Activated CD8-positive, alpha-beta memory T cell treated with anti-CD3 and anti-CD28 coated beads, Interleukin-2, amount 10 ng/mL, durations not matched to agents 7 days and 5 days (primary cell): ENCODE measurements at places on chromosomes 7 and 10. TPM values are rescaled to one million over a fixed set of nuclear protein-coding genes. Genes with fewer than 3 reads are reported as not detected.

GRCh38 chr7:85061456-85061855 lies 125.4 kb downstream of the SEMA3D start:
- no peak for DNase-seq
- no peaks in the 10 kb centered on the region for H3K4me1 ChIP-seq
- no peak overlapping the region for H3K4me3 ChIP-seq
- H3K36me3 ChIP-seq, result no peaks in the 10 kb centered on the region

GRCh38 chr10:133324198-133324792 lies 12.4 kb downstream of the CALY start:
- H3K27me3 ChIP-seq, result peaks cover 44% of the 10 kb centered on the region
- H3K4me3 ChIP-seq, result no peak overlapping the region
- peaks cover 5% of the 10 kb centered on the region for H3K4me1 ChIP-seq
- H3K27ac ChIP-seq, result no peak overlapping the region
- DNase-seq, result peak; percentile 74

DNA sequence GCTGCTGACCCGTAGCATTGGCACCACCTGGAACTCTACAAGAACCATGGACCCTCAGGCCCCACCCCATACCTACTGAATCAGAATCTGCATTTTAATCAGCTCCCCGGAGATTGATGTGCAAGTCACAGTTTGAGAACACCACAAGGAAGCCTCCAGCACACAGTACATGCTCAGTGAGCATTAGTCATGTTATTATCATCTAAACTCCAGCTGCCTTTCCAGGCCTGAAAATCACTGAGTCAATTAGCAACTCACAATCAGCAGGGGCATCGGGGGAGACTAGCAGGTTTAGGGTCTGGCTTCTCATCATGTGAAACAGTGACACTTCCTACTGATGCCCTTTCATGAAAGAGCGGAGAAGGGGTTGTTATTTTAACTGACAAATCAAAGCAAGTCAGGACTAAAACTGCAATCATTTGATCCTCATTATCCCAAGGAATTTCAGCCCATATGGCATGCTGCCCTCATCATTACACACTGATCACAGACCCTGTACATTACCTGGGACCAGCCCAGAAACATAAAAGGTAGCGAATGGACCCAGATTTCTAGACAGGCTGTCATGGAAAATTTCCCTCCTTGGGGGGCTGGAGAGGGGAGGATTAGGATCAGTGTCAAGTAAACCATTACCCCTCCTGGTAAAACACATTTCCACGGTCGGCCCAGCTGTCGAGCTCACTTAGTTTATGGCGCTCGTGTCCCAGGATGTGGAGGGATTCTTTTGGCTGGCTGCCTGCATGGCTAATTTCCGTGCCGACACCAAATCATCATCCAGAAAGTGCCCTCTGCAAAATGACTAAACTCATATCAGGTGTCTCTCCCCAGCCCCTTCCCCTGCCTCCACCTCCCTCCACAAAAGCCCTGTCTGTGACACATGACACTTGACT lies 122.8 kb downstream of the PRLHR start:
- DNase-seq, result peak; percentile 25
- H3K36me3 ChIP-seq, result no peaks in the 10 kb centered on the region

- no peak overlapping the region for H3K4me3 ChIP-seq
- peaks cover 41% of the 10 kb centered on the region for H3K27me3 ChIP-seq
- DNase-seq, result no peak
- peaks cover 16% of the 10 kb centered on the region for H3K36me3 ChIP-seq
Observed at GRCh38 chr10:29656451-29656992, 21.8 kb upstream of the SVIL start.

- no peak overlapping the region for H3K4me3 ChIP-seq
- H3K36me3 ChIP-seq, result peaks cover 36% of the 10 kb centered on the region
- H3K27me3 ChIP-seq, result no peaks in the 10 kb centered on the region
- no peak overlapping the region for H3K27ac ChIP-seq
- DNase-seq, result no peak
Observed at GRCh38 chr10:27536437-27536836, 32.3 kb downstream of the RAB18 start.

- peaks cover 39% of the 10 kb centered on the region for H3K4me1 ChIP-seq
- peak overlapping the region; percentile 70 for H3K27ac ChIP-seq
- H3K4me3 ChIP-seq, result no peak overlapping the region
- no peaks in the 10 kb centered on the region for H3K36me3 ChIP-seq
Observed at GRCh38 chr10:31136930-31137885, 105.5 kb upstream of the ZNF438 start.

DNA sequence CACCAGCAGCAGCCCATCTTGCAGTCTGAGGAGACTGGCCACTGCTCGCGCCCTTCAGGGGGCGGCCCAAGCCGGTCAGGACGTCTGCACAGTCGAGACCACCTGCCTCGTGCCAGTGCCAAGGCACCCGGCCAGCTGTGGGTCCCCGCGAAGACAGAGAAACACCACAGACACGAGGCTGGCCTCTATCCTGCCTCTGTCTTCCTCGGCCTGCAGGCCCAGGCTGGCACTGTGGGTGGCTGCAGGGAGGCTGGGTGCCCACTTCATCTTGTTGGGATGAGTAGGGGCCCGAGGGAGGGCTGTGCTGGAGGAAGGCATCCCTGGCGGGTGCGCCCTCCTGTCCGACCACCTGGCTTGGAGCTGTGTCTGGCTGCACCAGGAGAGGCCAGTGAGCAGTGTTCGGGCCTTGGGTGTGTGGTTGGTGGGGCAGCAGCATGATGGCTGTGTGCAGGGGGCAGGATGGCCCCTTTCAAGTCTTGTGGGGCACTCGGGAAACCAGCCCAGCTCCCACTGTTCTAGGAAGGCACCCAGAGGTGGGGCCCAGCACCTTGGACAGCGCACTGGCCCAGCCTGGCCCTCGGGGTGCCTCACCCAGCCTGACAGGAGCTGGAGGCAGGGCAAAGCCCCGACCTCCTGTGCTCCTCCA lies 7.3 kb downstream of the DPYSL4 start:
- H3K27me3 ChIP-seq, result peaks cover 7% of the 10 kb centered on the region
- no peaks in the 10 kb centered on the region for H3K36me3 ChIP-seq
- H3K4me3 ChIP-seq, result no peak overlapping the region
- DNase-seq, result peak; percentile 51
- H3K27ac ChIP-seq, result no peak overlapping the region

- H3K27ac ChIP-seq, result no peak overlapping the region
- peaks cover 45% of the 10 kb centered on the region for H3K4me1 ChIP-seq
- no peaks in the 10 kb centered on the region for H3K27me3 ChIP-seq
- peaks cover 6% of the 10 kb centered on the region for H3K36me3 ChIP-seq
Observed at GRCh38 chr10:7260912-7261311, 149.9 kb downstream of the SFMBT2 start.

GRCh38 chr7:85685901-85686300 lies 499.0 kb upstream of the SEMA3D start:
- no peak overlapping the region for H3K27ac ChIP-seq
- no peak overlapping the region for H3K4me3 ChIP-seq
- no peaks in the 10 kb centered on the region for H3K36me3 ChIP-seq
- DNase-seq, result no peak
- no peaks in the 10 kb centered on the region for H3K4me1 ChIP-seq

GRCh38 chr10:51832652-51833383 lies 133.4 kb upstream of the CSTF2T start:
- no peak overlapping the region for H3K4me3 ChIP-seq
- peak; percentile 47 for DNase-seq
- H3K27ac ChIP-seq, result no peak overlapping the region
- H3K36me3 ChIP-seq, result peaks cover 2% of the 10 kb centered on the region
- H3K27me3 ChIP-seq, result peaks cover 2% of the 10 kb centered on the region

GRCh38 chr7:37265006-37265405 lies 183.7 kb downstream of the ELMO1 start:
- DNase-seq, result no peak
- H3K27ac ChIP-seq, result no peak overlapping the region
- H3K27me3 ChIP-seq, result no peaks in the 10 kb centered on the region
- H3K4me3 ChIP-seq, result no peak overlapping the region

GRCh38 chr10:125123476-125124114 lies 36.8 kb downstream of the CTBP2 start:
- DNase-seq, result no peak
- peaks cover 3% of the 10 kb centered on the region for H3K27me3 ChIP-seq
- no peaks in the 10 kb centered on the region for H3K36me3 ChIP-seq
- no peak overlapping the region for H3K4me3 ChIP-seq
- no peaks in the 10 kb centered on the region for H3K4me1 ChIP-seq

- H3K4me3 ChIP-seq, result no peak overlapping the region
- H3K4me1 ChIP-seq, result no peaks in the 10 kb centered on the region
- no peaks in the 10 kb centered on the region for H3K36me3 ChIP-seq
- DNase-seq, result no peak
Observed at GRCh38 chr7:17677408-17677807, 262.9 kb downstream of the SNX13 start.

GRCh38 chr7:47704936-47705335 lies 123.0 kb upstream of the TNS3 start:
- no peaks in the 10 kb centered on the region for H3K27me3 ChIP-seq
- H3K4me3 ChIP-seq, result no peak overlapping the region
- no peak for DNase-seq

GRCh38 chr10:121596689-121597503 lies 1.3 kb downstream of the FGFR2 start:
- peaks cover 5% of the 10 kb centered on the region for H3K4me1 ChIP-seq
- no peak for DNase-seq
- peaks cover 54% of the 10 kb centered on the region for H3K27me3 ChIP-seq
- H3K27ac ChIP-seq, result no peak overlapping the region

DNA sequence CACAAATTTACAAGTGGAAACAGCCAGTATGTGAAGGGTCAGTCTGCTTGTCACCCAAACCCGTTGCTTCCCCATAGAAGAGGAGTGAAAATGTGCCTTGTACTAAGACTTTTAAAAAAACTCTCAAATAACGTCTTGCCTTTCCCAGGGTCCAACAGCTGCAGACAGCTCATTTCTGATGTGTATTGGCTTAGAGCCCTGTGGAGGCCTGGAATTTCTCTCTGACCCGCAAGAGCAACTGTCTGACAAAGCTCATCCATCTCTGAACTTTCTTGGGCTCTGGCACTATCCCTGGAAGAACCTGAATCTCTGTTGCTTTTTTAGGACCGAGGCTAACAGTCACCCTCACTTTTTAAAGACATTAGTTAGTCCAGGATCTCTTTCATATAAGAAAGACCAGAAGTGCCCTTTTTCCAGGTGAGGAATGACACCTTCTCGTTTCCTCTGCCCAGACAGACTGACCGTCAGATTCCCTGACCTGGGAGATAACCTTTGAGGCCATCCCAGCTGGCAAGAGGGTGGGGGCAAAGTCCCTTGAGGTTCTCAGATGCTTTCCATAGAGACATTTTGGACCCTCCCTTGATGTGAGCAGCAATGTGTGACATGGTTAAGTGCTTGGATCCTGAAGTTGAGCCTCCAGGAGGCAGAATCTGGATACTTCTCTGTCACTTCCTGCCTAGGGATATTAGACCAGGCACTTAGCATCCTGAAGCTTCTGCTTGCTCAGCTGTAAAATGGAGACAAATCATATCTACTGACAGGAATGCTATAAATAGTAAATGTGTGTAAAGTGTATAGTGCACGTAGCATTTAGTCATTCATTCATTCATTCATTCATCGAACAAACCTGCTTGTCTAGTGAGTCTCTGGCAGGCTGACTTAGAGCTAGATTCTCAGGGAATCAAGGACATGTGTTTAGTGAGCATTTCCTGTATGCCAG lies 4.5 kb upstream of the NODAL start:
- peaks cover 41% of the 10 kb centered on the region for H3K27me3 ChIP-seq
- no peaks in the 10 kb centered on the region for H3K36me3 ChIP-seq
- no peak overlapping the region for H3K4me3 ChIP-seq
- no peak overlapping the region for H3K27ac ChIP-seq

DNA sequence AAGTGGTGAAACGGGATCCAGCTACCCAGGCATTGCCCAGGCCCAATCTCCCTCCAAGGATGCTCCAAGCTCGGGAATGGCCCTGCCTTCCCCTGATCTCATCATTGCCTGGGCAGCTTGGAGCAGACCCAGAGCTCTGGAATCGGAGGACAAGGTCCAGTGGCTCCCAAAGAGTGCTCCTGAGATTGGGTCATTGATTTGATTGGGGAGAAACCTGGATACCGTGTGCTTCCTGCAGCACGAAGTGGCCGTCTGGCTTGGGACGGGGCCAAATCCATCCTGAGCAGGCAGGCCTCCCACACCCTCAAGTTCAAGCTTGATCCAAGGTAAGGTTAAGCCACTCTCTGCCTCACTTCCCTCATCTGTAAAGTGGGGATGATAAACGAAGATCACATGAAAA lies 69.9 kb downstream of the OAT start:
- H3K27me3 ChIP-seq, result no peaks in the 10 kb centered on the region
- H3K4me1 ChIP-seq, result no peaks in the 10 kb centered on the region
- DNase-seq, result no peak
- no peak overlapping the region for H3K27ac ChIP-seq

- no peak for DNase-seq
- no peak overlapping the region for H3K27ac ChIP-seq
- H3K4me1 ChIP-seq, result no peaks in the 10 kb centered on the region
- no peak overlapping the region for H3K4me3 ChIP-seq
- no peaks in the 10 kb centered on the region for H3K36me3 ChIP-seq
Observed at GRCh38 chr7:110486549-110486948, 604.4 kb upstream of the LRRN3 start.

- no peak overlapping the region for H3K27ac ChIP-seq
- H3K4me3 ChIP-seq, result no peak overlapping the region
- H3K4me1 ChIP-seq, result no peaks in the 10 kb centered on the region
- DNase-seq, result no peak
- H3K36me3 ChIP-seq, result no peaks in the 10 kb centered on the region
Observed at GRCh38 chr7:130379532-130379920, 768 bp upstream of the CPA1 start.

- no peaks in the 10 kb centered on the region for H3K4me1 ChIP-seq
- no peak overlapping the region for H3K27ac ChIP-seq
- no peaks in the 10 kb centered on the region for H3K36me3 ChIP-seq
- no peak overlapping the region for H3K4me3 ChIP-seq
- DNase-seq, result no peak
Observed at GRCh38 chr10:59077855-59078254, 98.6 kb upstream of the PHYHIPL start.

- peak overlapping the region; percentile 100 for H3K27ac ChIP-seq
- no peak for DNase-seq
- peak overlapping the region; percentile 80 for H3K4me3 ChIP-seq
- H3K4me1 ChIP-seq, result peaks cover 45% of the 10 kb centered on the region
- no peaks in the 10 kb centered on the region for H3K27me3 ChIP-seq
Observed at GRCh38 chr7:150321788-150322113, 1.4 kb upstream of the LRRC61 start.

Gene EN2
- total RNA-seq, result not detected

Gene SEMA4G
- 0.45 TPM for total RNA-seq

Gene PTF1A
- not detected for total RNA-seq

Gene FAM180A
- total RNA-seq, result not detected

Gene NPSR1
- total RNA-seq, result not detected

Gene ZNF33A
- 21.4 TPM for total RNA-seq

Gene SEMA3D
- total RNA-seq, result not detected

Gene LRRC18
- not detected for total RNA-seq

Gene NPC1L1
- not detected for total RNA-seq

Gene FGFBP3
- 1.9 TPM for total RNA-seq

Gene FFAR4
- total RNA-seq, result not detected
